ENCODE measurements at places on chromosomes 12 and 14.

- no peak for DNase-seq
Observed at GRCh38 chr12:67430708-67431335, 161.7 kb downstream of the CAND1 start.

DNA sequence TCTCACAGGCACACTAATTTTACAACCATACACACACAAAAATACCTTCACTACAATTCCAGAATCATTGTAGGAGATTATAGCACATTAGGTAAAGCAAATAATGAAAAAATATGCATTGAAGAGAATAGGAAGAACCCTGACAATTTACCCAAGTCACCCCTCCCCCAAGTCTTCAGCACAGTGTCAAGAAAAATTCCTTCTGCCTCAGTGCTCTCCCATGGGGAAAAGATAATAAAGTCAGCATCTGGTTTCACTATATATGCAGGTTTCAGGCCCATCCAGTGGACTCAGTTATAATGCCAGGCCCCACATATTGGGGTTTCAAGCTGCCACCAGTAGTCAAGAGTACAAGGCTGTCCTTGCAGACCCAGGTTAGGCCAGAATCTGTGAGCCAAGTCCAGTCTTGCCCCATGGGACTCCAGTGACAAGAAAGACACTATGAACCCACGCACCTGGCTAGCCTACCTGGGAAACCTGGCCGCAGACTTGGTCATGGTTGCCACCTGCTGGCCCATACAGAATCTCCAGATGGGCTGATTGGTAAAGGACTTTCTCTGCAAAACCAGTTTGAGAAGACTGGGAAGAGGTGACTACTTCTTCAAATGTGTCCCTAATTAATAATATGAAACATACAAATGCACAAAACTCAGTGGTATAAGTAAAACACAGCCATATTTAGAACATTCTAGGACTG, 398.6 kb upstream of the FLRT2 start:
- DNase-seq = no peak

DNA sequence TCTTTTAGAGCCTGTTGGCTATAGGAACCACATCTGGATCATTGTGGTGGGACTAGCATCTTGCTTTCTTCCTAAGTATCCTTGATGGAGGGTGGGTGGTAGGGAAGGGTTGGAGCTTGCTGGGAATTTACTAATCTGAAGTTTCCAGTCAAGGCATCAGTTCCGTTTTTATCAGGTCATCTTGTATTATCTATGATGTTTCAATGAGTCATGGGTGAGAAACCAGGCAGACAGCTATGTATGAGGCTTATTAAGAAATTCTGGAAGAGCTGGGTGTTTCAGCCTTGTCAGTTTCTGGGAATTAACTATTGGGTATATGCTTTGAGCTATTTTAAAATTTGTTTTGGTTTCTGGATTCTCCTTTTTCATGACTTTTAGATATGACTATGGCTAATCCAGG, 11.3 kb downstream of the TSFM start:
- DNase-seq = no peak

- no peak for DNase-seq
Observed at GRCh38 chr14:100321473-100322137, 1.5 kb upstream of the SLC25A47 start.

DNA sequence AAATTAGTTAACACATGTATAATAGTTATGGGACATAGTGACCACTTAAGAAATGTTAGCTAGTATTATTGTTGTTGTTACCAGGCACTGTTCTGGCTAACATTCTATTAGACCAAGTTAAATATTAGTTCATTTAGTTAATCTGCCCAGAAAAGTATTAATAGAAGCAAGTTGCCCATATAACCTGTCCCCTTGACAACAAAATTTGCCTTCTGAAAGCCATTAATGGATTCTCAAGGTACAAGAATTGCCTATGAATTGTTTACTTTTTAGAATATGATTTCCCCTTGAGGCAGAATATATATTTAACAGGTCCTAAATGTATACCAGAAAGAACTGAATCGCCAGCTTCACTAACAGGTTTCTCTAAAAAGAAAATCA, 167.3 kb upstream of the TMCC3 start:
- no peak for DNase-seq

DNA sequence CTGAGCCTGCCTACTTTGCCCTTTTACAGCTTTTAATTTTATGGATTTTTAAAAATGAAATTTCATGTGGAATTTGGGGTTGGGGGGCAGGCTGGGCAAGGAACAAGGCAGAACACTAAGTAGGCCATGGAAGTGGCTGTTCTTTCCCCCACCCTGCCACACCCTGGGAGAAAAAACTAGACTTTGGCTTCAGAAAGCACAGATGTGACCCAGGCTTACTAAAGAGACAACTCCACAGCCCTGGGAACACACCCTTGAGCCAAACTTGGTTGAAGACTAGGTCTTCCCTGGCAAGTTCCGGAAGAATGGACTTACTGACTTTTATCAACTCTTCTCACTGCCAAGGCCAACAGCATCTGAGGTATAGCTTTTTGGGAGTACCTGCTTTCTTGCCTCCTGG, 40.3 kb downstream of the BAZ2A start:
- DNase-seq = no peak

- no peak for DNase-seq
Observed at GRCh38 chr12:11973396-11973795, 97.3 kb upstream of the BCL2L14 start.

Data from stimulated activated CD4-positive, alpha-beta T cell treated with anti-CD3 and anti-CD28 coated beads, Interleukin-4, amount 100 ng/mL, for 24 hours (primary cell).